Lower lobe of right lung (tissue), 2 donors: ENCODE measurements at places on chromosomes 7 and 10.

DNA sequence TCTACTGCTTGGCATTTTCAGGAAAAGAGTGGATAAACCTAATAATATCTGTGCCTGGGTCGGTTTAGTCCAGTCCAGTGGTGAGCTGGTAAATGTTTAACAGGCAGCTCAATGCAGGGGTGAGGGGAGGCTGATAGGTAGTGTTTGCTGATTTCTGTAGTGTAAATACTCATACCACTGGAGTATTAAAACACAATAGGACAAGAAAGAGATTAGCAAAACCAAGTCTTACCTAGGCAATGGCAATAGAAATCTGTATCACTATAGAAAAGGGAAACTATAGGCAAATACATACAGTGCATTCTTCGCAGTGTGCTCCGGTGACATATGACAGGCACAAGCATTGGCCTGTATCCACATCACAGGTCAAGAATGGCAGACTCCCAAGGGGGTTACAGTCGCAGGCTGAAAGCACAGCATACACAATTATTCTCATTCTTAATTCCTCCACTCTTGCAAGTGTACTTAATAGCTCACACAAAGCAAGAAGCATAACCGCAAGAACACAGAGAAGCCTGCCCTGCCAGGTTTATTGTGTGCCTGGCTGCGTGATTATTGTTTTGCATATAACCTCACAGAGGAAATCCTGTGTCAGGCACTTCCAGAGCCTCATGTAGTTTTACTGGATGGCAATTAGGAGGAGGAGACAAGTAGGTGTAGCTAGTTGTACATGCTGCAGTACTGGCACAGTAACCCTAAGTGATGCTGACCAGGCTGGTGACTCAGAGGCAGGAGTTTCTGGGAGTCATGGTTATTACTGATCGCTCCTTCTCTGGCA lies 35.0 kb downstream of the LAMB4 start:
- DNase-seq: no peak

GRCh38 chr10:93844979-93845626 lies 48.7 kb upstream of the SLC35G1 start:
- DNase-seq: peak; percentile 72

- no peak for DNase-seq
Measured at GRCh38 chr7:99642027-99642426, 25.3 kb downstream of the ZSCAN25 start.

GRCh38 chr7:17601921-17602320 lies 303.5 kb downstream of the AHR start:
- no peak for DNase-seq

- no peak for DNase-seq
Measured at GRCh38 chr7:117259615-117260014, 63.2 kb downstream of the WNT2 start.
